ENCODE measurements at places on chromosomes 5 and 9.

DNA sequence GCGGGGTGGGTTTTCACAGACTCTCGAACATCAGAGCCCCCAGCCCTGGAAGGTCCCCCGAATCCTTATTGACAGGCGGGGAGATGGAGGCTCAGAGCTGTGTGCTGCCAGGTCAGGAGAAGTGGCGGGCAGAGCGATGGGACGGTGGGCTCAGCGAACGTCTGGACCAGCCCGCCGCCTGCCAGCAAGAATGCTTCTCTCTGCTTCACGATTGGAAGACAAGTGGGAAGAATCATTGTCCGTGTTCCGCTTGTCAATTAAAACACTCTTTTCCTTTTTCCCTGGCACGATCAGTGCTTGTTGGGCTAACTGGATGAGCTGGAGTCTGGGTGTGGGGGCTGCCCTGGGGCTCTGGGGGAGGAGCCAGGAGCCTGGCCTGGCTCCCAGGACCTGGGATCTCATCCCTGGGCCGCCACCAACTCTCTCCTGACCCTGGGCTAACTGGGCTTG, 1.6 kb downstream of the COL5A1 start:
- no peak for DNase-seq

GRCh38 chr9:31908158-31908890, 476.1 kb upstream of the ACO1 start:
- DNase-seq = no peak

DNA sequence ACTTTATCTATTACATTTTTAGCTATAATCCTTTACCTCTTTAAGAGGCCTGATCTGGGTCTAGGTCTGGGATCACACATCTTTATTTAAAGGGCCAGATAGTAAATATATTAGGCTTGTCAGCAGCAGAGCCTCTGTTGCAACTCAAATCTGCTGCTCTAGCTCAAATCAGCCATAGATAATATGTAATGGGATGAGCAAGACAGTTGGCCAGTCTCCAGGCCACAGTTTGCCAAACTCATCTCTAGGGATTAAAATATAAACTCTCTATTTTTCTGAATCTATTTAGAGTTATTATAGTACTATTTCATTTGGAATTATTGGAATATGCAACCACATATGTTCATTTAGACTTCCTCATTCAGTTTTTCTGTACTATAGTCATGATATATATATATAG, 115.9 kb upstream of the MINAR2 start:
- DNase-seq = no peak

DNA sequence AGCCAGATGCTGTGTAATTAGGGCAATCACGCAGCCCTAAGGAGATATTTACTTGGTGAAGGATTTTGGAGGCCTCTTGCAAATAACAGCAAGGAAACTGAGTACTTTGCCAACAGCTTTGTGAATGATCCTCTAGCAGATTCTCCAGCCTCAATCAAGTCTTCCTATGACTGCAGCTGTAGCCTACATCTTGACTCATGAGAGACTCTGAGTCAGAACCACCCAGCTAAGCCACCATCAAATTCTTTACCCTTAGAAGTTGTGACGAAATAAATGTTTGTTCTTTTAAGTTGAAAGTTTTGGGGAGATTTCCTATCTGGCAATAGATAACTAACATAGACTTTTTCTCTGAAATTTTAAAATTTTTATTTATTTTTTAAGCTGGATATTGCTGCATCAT, 237.6 kb upstream of the CCNH start:
- no peak for DNase-seq

DNA sequence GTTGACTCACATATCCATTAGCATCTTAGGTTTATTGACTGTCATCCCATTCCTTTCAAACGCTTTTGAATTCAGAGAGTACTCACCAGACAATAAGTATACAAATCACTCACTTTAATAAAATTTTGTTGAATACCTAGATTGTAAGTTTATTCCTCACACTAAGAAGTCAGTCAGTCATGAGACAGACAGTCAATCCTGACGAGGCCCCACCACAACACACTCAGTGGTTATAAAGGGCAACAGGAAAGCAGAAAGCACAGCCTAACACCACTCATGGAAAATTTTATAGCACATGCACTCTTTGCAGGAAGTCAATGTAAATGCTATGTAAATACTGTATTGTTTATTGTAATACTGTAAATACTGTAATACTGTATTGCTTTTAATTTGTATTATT, 176.3 kb upstream of the PTGER4 start:
- no peak for DNase-seq

DNA sequence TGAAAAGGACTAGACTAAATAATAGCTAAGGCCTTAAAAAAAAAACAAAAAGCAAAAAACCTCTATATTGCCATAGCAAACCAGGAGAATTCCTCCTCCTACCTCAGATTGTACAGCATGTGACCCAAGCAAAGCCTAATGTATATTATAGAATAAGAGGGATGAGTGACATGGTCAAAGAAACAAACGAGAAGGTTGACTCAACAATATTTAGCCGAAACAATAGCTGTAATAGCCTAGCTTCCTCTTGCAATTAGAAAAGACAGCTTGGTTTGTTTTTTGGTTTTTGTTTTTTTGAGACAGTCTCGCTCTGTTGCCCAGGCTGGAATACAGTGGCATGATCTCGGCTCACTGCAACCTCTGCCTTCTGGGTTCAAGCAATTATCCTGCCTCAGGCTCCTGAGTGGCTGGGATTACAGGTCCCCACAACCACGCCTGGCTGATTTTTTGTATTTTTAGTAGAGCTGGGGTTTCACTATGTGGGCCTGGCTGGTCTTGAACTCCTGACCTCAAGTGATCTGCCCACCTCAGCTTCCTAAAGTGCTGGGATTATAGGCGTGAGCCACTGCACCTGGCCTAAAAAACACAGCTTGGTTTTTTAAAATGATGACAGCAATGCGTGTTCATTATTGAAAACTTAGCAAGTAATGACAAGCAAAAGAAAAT, 5.6 kb downstream of the NLN start:
- no peak for DNase-seq

DNA sequence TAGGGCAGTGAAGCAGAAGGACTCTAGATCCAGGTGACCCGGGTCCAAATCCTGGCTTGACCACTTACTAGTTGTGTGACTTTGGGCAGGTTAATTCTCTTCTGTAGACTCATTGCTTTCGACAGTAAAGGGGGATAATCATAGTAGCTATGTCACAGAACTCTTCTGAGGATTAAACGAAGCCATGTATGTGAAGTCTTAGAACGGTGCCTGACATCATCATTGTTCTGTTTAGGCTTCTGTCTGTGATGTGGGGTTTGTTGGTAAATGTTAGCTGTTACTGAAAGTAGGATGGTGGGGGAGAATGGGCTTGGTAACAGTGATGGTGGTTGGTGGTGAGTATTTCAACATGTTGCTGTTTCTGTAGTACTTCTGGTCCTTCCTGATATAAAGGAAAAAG, 73.7 kb downstream of the MAP1B start:
- DNase-seq = no peak

GRCh38 chr5:117497601-117498000, 923.0 kb upstream of the SEMA6A start:
- DNase-seq = no peak

DNA sequence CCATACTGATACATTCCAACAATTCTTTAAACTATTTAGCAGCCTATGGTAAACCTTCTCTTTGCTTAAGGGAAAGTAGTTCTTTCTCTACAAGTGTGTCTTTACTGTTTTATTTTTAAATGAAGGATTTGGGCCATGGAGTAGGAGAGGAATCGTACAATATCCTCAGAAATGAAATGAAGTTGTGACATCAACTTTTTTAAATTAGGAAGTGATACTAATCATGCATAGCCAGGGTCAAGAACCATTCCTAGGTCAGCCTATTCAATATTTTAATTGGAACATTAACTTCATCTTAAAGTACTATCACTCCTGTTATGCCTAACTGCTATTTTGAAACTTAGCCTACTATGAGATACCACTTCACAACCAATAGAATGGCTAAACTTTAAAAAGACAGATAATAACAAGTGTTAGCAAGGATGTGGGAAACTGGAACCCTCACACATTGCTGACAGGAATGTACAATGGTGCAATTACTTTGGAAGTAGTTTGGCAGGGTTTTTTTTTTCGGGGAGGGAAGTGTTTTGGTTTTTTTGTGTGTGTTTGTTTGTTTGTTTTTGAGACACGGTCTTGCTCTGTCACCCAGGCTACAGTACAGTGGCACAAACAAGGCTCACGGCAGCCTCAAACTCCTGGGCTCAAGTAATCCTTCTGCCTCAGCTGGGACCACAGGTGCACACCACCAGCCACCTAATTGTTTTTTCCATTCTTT, 10.7 kb downstream of the AGTPBP1 start:
- no peak for DNase-seq

- no peak for DNase-seq
These were observed 281.4 kb downstream of the DMRT2 start for GRCh38 chr9:1331546-1332038.

GRCh38 chr5:155259648-155260047, 246.1 kb downstream of the KIF4B start:
- DNase-seq = no peak

- DNase-seq = no peak
These were observed 21.1 kb downstream of the FAM219A start for GRCh38 chr9:34437006-34437925.

DNA sequence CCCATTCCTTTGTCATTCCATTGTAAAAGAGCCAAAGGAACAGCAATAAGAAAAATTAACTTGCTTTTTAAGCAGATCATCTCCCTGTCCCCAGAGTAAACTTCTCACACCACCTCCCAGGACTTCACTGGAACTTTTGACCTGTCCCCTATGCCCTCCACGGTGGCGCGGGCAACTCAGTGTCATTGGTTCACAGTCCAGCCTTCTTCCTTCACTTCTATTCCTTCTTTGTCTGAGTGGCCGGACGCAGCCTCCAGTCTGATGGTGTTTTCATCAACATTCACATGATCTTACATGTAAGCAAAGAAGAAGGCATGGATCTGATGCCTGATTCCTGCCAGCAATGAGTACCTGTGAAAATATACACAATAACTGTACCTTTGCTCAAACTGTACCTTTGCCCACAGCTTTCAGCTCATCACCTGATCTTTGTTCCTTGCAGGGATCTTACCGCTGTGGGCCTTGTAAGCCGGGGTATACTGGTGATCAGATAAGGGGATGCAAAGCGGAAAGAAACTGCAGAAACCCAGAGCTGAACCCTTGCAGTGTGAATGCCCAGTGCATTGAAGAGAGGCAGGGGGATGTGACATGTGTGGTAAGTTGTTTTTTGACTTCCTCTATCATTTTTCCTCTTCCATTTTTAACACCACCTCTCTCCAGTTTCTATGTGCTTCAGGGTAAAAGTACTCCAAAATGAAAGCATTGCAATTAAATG, 32.5 kb downstream of the THBS4 start:
- no peak for DNase-seq

- DNase-seq = no peak
These were observed 789 bp downstream of the DOK3 start for GRCh38 chr5:177508837-177509236.

- DNase-seq = no peak
These were observed 45.7 kb upstream of the HSD17B4 start for GRCh38 chr5:119406551-119407110.

- no peak for DNase-seq
These were observed 11.9 kb downstream of the LPCAT1 start for GRCh38 chr5:1511651-1512540.

- DNase-seq = no peak
These were observed 1.7 kb downstream of the MBLAC2 start for GRCh38 chr5:90472783-90473395.

GRCh38 chr5:72586788-72587530, 79.7 kb upstream of the ZNF366 start:
- DNase-seq = no peak

DNA sequence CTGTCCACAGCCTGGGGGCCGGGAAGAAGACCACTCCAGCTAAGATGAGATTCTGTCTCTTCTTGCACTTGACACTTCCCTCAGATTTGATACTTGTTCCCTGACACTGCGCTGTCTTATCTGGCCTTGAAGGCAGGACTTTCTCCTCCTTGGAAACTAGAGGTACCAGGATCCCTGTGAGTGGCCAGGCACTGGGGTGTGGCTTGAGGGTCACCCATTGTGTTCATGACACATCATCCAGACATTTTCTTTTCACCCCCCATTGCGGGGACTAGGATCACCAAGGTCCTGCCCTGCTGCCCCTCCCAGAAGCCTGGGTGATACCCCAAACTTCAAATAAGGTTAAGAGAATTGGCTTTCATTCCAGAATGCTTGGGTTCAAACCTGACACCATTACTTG, 103.3 kb downstream of the NDFIP1 start:
- DNase-seq = no peak

DNA sequence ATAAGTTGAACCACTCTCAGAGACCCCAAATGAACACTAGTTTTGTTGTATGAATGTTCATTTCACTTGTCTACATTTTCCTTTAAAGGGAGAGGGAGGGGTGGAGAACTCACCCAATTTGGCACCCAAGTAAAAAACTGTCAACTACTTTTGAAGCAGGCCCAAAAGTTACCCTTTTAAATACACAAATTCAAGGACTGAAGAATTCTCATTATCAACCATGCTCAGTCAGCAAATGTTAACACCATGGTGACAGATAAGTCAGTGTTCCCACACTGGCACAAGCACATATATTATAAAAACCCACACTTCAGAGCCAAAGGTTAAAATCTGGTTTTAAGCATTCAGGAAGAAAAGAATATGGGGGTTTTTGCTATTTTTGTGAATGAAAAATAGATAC, 31.6 kb downstream of the CSNK1A1 start:
- no peak for DNase-seq

GRCh38 chr9:128892221-128892921, 10.4 kb downstream of the LRRC8A start:
- no peak for DNase-seq

DNA sequence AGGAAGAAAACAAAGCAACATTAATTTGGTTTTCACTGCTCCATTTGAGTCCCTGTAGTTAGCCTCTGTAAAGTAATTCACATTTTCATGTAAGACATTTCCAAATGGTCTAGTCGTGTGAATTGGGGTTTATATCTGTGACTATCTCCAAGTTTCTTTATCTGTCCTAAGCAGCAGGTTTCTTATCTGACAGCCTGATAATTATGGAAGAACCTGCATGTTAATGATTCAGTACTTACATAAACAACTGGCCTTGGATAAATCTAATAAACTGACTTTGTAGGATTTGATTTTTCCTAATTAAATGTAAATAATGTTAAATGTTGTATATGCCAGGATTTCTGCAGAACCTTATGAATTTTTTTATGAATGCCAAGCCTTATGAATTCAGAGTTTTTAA, 964.9 kb downstream of the NR2F1-AS1 start:
- no peak for DNase-seq

GRCh38 chr9:117511852-117512481, 97.1 kb upstream of the ASTN2 start:
- DNase-seq = no peak

DNA sequence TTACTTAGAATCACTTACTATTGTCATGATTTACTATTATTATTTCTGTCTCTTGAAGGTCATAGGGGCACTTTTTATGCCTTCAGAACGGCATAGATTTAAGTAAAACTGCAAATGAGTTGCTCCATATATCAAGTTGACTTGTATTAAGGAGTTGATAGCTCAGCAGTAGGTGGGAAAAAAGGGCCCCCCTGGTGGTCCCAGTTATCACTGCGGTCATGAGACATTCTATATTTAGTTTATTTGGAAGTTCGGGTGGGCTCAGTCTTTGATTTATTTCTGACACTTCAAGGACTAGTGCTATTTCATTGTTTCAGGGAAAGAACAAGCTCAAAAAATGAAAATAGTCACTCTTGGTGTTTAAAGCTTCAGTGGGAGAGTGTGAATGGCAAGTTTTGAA, 159.3 kb downstream of the SLC24A2 start:
- no peak for DNase-seq

Data from right renal cortex interstitium (tissue), 3 donors.